ENCODE measurements at places on chromosomes 6 and 20. TPM values are rescaled to one million over a fixed set of nuclear protein-coding genes. Genes with fewer than 3 reads are reported as not detected.

HAO1 gene
- total RNA-seq, result not detected

DNA sequence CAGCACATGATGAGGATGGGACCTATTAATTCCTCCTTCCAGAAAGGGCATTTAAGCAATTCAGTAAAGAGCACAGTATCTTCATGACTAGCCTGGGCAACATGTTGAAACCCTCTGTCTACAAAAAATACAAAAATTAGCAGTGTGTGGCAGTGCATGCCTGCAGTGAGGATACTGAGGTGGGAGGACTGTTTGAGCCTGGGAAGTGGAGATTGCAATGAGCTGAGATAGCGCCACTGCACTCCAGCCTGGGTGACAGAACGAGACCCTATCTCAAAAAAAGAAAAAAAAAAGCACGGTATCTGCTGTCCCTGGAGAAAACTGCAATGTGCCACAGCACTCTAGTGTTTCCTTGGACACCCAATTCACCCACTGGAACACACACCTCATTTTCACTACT, 18.4 kb downstream of the SAMD3 start:
- H3K4me3 ChIP-seq, result no peak overlapping the region
- H3K27me3 ChIP-seq, result no peaks in the 10 kb centered on the region
- H3K4me1 ChIP-seq, result no peaks in the 10 kb centered on the region
- no peaks in the 10 kb centered on the region for H3K36me3 ChIP-seq

DNA sequence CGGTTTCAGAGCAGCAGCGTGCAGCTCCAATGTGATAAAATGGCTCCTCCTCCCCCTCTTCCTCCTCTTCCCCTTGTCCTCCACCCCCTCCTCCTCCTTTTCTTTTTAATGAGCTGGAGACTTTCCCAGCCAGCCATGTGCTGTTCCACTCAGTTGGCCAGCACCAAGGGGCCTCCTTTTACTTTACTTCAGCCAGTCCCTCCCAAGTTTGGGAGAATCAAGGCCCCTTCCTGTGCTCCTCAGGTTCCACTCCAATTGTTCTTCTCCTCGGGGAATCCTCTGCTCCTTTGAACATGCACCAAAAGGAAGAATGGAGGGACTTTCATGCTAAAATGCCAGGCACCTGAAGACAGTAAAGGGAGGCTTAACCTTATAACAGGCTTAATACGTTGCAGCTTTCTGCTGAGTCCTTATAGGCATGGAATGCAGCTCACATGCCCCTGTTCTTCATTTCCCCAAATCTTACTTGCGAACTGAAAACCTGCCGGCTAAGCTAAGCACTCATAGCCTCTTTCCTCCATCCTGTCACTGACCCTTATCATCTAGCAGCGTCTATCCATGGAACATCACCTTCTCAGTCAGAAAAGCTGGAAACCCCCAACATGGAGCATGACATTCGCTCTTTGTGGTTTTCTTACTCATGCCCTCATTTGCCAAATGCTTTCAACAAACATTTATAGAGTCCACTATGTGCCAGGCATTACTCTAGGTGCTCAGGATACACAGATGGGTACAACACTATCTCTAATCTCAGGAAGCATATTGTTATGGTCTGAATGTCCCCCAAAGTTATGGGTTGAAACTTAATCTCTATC, 170.6 kb downstream of the PHACTR1 start:
- peaks cover 53% of the 10 kb centered on the region for H3K27me3 ChIP-seq
- peak; percentile 21 for DNase-seq
- no peak overlapping the region for H3K27ac ChIP-seq
- no peaks in the 10 kb centered on the region for H3K36me3 ChIP-seq

FLOT1 gene
- 208 TPM for total RNA-seq

DNA sequence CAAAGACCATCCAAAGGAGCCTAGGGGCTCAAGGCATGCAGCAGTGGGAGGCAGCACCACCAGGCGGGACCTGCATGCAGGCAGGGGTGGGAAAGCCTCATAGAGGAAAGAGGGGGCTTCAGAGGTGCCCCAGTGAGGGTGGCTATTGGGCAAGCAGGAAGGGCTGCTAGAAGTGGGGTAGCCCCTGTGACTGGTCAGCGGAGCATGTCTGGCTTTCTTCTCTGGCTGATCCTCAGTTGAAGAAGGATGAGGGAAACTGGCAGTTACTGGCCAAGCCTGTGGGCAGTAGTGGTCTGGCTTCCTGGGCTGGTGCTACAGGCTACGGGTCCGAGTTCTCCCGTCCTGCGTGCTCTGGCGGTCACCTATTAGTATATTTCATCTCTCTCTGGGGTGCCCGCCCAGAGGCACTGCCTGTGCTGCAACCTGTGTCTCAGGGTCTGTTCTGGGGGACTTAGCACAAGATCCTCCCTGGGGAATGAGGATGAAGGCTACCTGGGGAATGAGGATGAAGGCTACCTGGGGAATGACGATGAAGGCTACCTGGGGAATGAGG, 35.9 kb upstream of the CST7 start:
- H3K36me3 ChIP-seq, result no peaks in the 10 kb centered on the region
- DNase-seq, result no peak
- no peak overlapping the region for H3K27ac ChIP-seq

GRCh38 chr6:30102414-30102969, 10.4 kb downstream of the TRIM31 start:
- peak; percentile 67 for DNase-seq
- no peaks in the 10 kb centered on the region for H3K36me3 ChIP-seq
- H3K27me3 ChIP-seq, result peaks cover 100% of the 10 kb centered on the region
- H3K4me1 ChIP-seq, result no peaks in the 10 kb centered on the region

SLC4A11 gene
- 0.11 TPM for total RNA-seq

DNA sequence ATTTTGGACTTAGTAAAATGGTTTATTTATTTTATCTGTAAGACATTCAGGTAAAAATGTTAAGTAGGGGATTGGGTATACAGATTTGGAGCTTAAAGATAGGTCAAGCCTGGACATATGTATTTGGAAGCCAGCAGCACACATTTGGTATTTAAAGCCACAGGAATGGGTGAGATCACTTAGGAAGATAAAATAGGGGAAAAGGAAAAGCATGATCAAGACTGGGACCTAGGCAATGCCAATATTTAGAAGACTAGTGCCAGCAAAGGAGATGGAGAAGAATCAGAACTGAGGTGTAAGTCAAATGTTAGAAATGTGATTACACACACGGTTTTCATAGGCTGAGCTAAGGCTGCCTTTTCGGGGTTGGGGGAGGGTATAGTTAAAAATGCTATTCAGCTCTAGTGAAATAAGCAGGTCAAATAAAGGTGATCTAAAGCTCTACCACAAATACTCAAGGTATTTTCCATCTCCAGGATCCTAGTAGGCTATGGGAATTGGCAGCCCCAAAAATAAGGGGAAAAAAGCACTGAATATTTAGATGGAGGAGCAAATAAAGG, 20.6 kb downstream of the SLC2A12 start:
- no peaks in the 10 kb centered on the region for H3K27me3 ChIP-seq
- H3K27ac ChIP-seq, result no peak overlapping the region
- H3K4me3 ChIP-seq, result no peak overlapping the region
- no peaks in the 10 kb centered on the region for H3K36me3 ChIP-seq

GRCh38 chr6:4610256-4610655, 165.9 kb upstream of the CDYL start:
- H3K27me3 ChIP-seq, result no peaks in the 10 kb centered on the region
- no peak overlapping the region for H3K4me3 ChIP-seq
- no peaks in the 10 kb centered on the region for H3K36me3 ChIP-seq
- no peak overlapping the region for H3K27ac ChIP-seq

All from cardiac muscle cell (in vitro differentiated cells and primary cell).